ENCODE measurements at places on chromosomes 12 and 14.

GRCh38 chr12:116898669-116899068 is 12.1 kb upstream of the FBXW8 start:
- no peak for DNase-seq

DNA sequence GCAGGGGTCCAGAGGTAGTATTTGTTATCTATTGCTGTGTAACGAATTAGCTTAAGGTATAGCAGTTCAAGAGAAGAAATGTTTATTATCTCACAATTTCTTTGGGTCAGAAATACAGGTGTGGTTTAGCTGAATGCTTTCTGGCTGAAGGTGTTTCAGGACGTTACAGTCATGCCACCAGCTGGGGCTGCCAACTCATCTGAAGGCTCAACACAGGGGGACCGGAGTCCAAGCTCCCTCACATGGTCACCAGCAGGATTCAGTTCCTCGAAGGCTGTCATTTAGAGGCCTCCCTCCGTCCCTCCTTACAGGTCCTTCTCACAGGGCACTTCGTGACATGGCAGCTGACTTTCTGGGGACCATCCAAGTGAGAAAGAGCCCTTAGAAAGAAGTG is 37.5 kb upstream of the SINHCAF start:
- no peak for DNase-seq

DNA sequence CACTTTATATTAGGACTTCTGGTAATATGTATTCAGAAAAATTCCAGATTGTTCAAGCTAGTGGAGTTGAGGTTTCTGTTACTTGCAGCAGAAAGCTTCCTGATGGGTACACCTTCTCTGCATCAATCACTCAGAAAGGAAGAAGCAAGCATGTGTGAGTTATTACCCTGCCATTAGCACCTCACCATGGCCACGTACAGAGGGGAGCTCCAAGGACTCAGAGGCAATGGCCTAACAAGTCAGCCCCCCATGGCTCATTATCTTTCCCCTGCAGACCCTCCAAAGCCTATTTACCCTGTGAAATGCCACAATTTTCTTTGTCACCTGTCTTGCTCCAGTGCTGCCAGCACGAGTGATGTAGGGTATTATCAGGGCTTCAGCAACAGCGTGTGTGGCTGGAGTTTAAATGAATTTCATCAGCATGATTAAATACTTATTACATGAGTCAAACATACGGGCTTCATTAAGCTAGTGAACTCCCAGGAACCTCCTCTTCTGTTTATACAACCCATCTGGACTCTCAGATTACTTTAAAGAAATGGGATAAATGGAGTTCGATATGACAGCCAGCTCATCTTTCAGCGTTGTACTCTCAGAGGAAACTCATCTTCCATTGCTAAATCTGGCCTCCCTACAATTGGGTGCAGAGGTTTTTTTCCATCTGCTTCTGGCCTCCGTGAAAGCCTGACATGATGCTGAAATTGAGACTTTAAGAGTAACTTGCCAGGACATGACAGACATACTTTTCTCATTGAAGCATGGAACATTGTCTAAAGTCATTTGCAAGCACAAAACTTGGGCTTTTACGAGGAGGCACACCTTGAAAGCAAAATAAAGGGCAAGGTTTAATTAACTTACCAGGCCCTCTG is 135.9 kb downstream of the TMEM30B start:
- no peak for DNase-seq

DNA sequence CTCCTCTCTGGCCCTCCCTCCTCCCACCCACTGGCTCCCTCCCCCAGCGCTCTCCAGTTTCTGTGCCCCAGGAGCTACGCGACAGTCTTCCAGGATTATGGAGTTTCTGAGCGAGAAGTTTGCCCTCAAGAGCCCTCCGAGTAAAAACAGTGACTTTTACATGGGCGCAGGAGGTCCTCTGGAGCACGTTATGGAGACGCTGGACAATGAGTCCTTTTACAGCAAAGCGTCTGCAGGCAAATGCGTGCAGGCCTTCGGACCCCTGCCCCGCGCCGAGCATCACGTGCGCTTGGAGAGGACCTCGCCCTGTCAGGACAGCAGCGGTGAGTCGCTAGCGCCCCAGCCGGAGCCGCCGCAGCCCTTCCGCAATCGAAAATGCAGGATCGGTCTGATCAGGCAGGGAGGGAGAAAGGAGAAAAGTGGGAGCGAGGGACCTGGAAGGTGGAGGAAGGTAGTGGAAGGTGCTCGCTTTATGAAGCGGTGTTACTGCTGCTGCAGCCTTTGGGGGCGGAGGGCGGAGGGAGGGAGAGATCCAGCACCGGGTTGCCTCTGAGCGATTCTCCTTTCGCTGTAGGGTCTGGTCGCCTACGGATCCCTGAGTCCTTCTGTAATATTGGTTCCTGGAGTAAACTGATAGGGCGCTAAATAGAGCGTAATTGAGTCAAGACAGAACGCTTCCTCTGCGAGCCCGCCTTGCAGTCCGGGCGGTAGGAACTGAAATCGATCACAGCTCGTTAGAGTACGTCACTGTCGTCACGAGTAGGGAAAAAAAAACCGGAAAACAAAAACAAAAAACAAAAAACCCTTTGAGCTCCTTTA is at the start of gene ALX1:
Gene ALX1, plus strand, starts transcription at position 56 of the 819 bp plus-strand sequence. Its CDS starts 42 bp downstream, at position 98.
- DNase-seq: no peak

GRCh38 chr12:30044206-30044605 is 260.5 kb upstream of the TMTC1 start:
- DNase-seq: no peak

DNA sequence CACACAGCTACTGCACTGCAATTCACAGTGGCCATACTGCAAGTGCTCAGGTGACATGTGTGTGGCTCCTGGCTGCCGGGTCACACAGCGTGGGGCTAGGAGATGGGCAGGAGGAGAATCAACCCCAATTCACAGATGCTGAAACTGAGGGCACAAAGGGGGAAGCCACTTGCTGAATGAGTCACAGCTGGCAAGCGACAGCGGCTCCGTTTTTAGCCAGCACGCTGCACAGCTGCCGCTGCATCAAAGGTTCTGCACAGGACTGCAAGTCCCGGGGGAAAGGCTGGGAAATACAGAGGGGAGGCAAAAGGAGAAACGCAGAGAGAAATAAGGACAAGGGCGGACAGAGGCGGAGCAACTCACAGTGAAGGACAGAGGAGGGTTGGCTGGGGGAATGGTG is 57.9 kb downstream of the KDM2B start:
- no peak for DNase-seq

- no peak for DNase-seq
These were observed 740.9 kb downstream of the GALC start for GRCh38 chr14:87252103-87252502.

- no peak for DNase-seq
These were observed 209.5 kb downstream of the FBXL14 start for GRCh38 chr12:1384910-1385309.

GRCh38 chr14:43183916-43184315 is 1323.2 kb downstream of the FSCB start:
- no peak for DNase-seq

- DNase-seq: no peak
These were observed 21.5 kb downstream of the ALDH2 start for GRCh38 chr12:111788178-111788654.

DNA sequence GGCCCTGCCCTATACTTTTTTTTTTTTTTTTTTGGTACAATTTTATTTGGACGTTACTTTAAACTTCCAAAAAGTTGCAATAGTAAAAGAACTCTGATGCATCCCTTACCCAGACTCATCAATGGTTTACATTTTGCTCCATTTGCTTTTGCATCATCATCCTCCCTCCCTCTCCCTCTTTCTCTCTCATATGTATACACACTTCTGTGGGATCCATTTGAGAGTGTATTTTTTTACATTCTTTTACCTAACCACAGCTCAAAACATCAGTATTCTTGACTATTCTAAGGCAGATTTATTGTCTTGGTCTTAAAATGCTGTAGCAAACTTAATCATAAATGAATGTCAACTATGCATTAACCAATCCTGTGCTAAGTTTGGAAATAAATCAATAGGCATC is 111.6 kb downstream of the PRICKLE1 start:
- DNase-seq: no peak

DNA sequence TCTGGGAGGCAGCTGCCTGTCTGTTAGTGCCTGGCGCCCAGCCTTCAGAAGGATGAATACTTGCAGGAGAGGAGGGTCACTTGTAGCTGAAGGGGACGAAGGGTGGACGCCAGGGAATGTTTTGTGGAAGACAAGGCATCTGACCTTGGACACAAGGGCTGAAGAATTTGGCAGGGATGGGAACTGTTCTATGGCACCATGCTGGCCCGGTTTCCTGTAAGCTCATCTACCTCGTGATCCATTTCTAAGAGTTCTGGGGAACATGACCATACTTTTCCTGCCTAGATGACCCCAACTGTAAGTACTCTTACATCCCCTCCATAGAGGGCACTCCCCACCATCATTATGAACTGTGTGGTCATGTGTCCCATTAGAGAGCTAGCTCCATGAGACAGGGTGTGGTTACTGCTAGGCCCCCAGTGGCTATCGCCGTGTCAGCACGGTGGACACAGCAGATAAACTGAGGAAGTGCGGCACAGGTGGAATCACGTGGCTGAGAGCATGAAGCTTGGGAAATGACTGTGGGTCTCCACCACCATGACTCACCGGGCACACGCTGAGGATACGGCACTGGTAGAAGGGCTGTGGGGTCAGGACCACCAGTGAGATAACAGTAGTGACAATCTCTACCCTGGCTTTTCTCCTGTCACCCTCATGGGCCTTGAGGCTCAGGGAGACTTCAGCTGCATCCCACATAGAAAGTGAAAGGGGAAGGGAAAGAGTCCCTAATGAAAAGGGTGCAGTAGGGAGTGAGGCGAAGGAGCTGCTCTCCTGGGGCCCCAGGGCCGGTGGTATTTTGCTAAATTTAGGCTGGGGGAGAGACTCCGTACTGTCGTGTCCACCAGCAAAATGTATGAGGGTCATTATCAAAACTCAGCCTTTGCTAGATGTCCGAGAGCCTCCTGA is 252.6 kb downstream of the FOXN3 start:
- DNase-seq: no peak

DNA sequence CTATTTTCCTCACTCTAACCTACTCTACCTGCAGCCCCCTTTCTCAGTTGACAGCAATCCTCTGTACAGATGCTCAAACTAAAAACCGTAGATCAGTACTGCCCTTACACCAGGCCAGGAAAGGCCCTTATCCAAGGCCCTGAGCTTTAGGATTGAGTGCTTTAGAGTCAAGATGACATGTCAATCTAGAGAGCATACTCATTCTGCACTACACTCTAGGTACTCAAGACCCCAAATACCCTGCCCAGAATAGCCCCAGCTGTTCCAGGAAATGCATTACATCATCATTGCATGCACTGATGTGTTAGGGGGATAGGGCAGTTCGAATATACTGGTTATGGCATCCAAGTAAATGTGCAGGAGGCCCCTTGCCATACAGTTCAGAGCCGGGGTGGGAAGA is 3.5 kb upstream of the PHLDA1 start:
- DNase-seq: no peak

DNA sequence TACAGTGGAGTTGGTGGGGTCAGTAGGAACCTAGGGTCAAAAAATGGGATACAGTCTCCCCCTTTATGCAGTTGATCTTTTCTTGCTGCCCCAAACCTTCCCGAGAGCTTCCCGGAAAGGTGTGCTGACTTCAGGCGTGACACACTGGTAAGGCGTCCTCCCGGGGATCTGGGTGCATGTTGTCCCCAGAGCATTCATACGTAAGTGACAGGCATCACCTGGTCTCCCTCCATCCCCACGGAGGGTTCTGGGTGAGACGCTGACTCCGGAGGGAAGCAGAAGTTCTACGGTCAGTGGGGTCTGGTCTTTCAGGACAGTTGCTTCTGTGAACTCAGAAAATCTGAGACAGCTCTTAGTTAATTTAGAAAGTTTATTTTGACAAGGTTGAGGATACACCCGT is 159.6 kb upstream of the RTL1 start:
- no peak for DNase-seq

GRCh38 chr12:105954951-105955931 is 183.5 kb downstream of the NUAK1 start:
- DNase-seq: no peak

DNA sequence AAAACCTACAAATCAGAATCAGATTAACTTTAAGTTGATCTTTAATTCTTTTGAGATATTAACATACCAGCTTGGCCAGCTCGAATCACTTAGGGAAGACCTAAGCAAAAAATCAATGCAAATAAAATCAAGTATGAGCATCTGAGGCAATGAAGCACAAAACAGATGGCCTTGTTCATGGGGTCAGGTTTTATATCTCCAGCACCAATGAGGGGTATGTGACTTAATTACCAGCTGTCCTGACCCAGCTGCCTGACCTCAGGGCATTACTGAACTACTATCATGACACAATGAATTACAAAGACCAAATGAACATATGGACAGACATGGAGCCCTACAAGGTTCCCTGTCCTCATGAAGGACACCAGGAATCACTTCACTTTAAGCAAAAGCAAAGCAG is 70.5 kb downstream of the FGD6 start:
- no peak for DNase-seq

GRCh38 chr12:77894556-77894955 is 63.9 kb downstream of the NAV3 start:
- DNase-seq: no peak

- DNase-seq: no peak
These were observed 38.7 kb downstream of the MAP1LC3B2 start for GRCh38 chr12:116597886-116598285.

GRCh38 chr12:101327546-101327945 is 47.6 kb downstream of the UTP20 start:
- no peak for DNase-seq

DNA sequence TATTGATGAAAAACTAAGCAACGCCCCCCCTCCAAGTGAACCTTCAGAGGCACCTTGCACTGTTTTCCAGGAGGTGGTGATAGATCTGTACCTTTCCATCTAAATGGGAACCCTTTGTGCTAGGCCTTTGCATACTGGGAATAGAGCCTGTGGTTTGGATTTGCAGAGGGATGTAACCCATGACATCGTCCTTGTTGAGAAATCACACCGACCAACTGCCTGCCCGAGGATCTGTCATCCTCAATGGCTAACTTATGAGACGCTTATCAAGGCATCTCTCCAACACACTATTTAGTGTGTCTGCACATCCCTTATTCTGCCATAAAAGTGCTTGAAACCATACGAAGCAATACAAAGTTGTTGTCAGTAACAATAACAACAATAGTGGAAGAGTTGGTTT is 22.9 kb downstream of the NTN4 start:
- no peak for DNase-seq

DNA sequence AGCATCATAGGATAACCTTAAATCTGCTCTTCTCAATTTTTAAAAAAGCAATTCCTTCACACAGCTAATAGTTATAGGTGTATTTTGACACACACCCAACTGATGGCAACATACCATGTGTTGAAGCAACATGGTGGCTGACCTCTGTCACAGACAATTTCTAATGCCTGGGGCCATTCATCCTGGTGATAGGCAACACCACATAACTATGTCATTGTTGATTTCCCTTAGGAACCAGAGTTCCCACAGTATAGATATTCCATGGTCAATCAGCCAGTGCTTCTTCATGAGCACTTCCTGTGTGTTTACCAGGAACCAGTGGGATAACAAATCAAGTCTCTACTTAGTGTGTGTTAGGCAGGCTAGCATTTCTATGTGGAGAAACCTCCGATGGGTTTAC is 88.3 kb downstream of the FIGNL2 start:
- no peak for DNase-seq

- no peak for DNase-seq
These were observed 1.3 kb downstream of the GPR65 start for GRCh38 chr14:88005978-88006851.

Measured in activated B cell treated with CpG ODN at 0.5 μM for 24 hours (primary cell).